ENCODE measurements at places on chromosomes 4 and X. TPM values are rescaled to one million over a fixed set of nuclear protein-coding genes. Genes with fewer than 3 reads are reported as not detected.

Gene CD40LG
- not detected for total RNA-seq

Gene RAB33A
- total RNA-seq = 3.9 TPM

Gene ZNF81
- total RNA-seq = 10.0 TPM

Gene TMEM271
- not detected for total RNA-seq

Gene TRIM75
- total RNA-seq = not detected

Gene ADGRG4
- total RNA-seq = not detected

Gene ZCCHC18
- 2.6 TPM for total RNA-seq

Gene CSN1S1
- total RNA-seq = not detected

- no peak for DNase-seq
These were observed 308.7 kb upstream of the FAM241A start for GRCh38 chr4:111836601-111837000.

- no peak for DNase-seq
These were observed 18.6 kb downstream of the PGRMC2 start for GRCh38 chr4:128268970-128269369.

DNA sequence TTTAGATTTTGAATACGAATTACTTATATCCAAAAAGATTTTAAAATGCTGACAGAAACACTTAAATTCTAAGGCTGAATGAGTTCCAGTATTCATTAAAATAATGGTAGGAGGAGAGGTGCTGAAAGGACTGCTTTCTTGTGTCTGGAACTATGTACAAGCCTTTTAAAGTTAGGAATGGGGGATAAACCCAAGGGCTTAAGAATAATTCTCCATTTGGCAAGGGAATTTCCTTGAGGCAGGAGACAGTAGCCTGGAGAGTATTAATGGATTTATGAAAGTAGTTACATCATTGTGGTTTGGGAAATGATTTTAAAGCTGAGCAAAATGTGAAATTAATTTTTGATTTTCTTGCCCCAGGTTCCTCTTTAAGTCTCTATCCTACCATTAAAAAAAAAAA is 266.5 kb upstream of the KCNIP4 start:
- DNase-seq = no peak

GRCh38 chr4:185502386-185502785 is 30.9 kb upstream of the CCDC110 start:
- no peak for DNase-seq

DNA sequence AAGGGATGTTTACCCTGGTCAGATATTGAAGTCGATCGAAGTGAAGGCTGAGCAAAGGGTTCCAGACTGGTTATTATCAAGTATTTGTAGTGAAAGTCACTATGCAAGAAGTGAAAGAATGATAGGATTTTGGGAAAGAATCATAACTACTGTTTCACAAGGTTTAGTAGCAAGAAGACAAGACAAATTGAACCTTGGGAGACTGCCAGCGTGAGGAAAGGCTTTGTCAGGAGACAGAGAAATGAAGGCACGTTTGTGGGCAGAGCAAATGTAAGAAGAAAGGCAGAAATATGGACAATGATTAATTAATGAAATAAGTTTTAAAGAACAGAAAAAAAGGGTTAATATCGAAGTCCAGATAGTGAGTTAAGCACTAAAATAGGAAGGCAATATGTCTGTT is 456.8 kb downstream of the TRIML1 start:
- no peak for DNase-seq

GRCh38 chr4:159266981-159267868 is 164.3 kb downstream of the RAPGEF2 start:
- no peak for DNase-seq

DNA sequence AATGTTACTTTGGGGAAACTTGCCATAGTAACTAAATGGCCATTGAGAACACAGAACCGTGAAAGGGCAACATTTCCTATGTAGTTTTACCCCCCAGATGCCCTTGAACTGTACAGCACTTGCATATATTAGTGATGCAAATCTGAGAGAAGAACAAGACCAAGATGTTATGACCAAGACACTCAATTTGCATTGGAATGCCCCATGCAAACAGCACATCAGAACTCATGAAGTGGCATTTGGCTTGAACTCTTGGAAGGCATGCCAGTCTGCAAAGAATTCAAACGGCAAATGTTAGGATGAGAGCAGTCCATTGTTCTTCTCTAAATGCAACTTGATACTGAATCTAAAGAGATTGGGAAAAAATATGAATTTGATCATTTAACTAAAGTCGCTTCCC is 139.4 kb upstream of the CXorf66 start:
- DNase-seq = no peak

GRCh38 chr4:24322511-24322910 is 261.8 kb downstream of the DHX15 start:
- no peak for DNase-seq
